Activated CD8-positive, alpha-beta T cell treated with anti-CD3 and anti-CD28 coated beads, Interleukin-2, amount 10 ng/mL, durations not matched to agents 7 days and 5 days (primary cell): ENCODE measurements at places on chromosomes 7 and 10.
A peak's percentile ranks its signal among the peaks of the same experiment; 100 is the strongest.

DNA sequence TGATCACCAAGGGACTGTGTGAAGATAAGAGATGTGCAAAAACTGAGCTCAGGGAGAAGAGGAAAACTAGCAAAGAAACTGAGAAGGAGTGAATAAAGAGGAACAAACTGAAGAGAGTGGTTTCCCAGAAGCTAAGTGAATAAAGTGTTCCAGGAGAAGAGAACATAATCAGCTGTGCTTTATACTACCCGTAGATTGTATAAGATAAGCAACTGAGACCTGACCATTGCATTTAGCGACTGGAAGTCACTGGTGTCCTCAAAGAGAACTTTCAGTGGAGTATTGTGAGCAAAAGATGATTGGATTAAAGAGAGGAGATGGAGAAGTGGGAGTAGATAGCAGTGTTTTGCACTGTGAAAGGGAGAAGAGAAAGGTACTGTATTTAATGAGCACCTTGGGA, 14.6 kb downstream of the PHTF2 start:
- DNase-seq, result no peak

- no peak for DNase-seq
Observed at GRCh38 chr10:103492655-103493261, 747 bp upstream of the NEURL1 start.

DNA sequence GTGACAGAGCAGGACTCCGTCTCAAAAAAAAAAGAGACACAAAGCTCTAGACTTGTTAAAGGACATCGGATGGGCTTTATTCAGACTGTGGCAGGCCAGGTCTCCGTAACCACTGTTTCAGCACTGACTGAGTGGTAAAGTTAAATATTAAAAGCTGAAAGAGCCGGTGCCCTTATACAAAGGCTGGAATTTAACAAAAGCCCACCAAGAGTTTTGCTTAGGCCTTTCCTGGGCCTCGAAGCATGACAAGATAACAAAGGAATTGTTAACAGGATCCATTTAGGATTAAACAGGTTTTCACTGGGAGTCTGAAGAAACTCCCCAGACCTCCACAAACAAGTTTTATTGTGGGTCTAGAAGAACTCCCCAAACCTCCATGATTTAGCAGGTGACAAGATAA, 727.8 kb downstream of the TYW1 start:
- DNase-seq, result no peak

DNA sequence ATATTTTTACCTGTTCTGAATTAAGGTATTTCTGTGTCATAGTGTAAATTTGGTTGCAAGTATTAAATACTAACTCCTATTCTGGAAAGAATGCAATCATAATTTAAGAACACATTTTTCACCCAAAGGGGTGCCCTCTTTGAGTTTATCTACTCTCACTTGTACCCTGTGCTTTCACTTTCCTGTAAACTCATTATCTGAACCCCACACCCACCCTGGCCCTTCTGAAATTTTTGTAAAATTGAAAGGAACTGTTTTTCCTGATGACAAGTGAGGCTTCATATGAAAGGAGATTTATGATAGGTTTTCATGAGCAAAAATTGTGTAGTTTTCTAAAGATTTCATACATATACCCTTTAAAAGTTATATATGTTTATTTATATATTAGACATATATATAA, 134.5 kb downstream of the WNT2 start:
- DNase-seq, result no peak

DNA sequence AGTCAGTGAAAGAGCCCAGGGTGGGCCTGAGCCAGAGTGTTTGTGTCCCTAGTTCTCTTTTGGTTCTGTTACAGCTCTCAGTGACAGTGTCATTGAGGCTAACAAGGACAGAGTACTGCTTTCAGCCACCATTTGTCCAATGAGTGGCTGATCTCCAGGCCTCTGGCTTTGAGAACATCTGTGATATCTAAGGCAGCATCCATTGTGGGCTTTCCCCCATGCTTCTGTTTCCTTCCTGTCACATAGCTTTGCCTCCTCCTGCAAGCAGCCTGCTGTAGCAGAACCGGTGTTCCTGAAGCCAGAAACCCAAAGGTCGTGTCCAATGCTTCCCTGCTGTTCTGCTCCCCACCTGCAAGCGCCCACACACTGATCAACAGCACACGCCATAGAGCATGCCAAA, 68.4 kb downstream of the IKZF1 start:
- DNase-seq, result peak; percentile 19

- no peak for DNase-seq
Observed at GRCh38 chr10:77987671-77988255, 41.6 kb downstream of the POLR3A start.

- no peak for DNase-seq
Observed at GRCh38 chr10:117574498-117575146, 32.1 kb downstream of the EMX2 start.

DNA sequence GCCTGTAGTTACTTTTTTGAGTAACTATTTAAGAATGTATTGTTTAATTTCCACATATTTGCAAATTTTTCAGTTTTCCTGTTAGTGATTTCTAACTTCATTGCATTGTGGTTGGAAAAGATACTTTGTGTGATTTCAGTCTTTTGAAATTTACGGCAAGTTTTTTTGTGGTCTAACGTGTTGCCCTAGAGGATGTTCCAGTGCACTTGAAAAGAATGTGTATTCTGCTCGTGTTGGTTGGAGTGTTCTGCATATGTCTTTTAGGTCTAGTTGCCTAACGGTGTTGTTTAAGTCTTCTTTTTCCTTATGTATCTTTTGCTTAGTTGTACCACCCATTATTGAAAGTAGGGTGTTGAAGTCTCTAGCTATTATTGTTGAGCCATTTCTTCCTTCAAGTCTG, 59.7 kb downstream of the LCOR start:
- no peak for DNase-seq

DNA sequence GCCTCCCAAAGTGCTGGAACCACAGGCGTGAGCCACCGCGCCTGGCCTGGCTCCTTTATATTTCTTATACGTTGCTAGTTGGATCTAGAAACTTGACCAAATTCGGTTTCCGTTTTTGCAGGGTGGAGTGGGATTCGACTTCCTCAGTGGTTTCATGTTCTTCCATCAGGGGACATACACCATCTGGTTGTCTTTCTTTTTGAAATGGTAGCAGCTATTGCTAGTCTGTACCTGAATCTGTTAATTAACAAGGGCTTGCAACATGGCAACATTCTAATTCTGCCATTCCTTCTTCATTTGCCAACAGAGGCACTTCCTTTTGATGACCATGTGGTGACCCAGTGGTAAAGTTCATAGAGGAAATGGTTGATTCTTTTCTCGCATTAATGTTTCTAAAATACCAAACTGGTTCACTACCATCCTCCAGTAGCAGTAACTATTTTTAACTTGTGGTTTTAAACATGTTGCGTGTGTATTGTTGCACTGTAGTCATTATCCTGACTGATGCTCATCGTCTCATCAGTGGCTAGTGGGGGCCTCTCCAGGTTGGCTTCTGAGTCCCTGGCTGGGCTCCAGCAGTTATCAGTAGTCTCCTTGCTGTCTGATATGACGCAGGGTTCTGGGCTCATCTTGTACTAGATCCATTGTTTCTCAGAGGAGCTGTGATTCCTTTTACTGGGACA, 159.2 kb downstream of the RGS10 start:
- no peak for DNase-seq

DNA sequence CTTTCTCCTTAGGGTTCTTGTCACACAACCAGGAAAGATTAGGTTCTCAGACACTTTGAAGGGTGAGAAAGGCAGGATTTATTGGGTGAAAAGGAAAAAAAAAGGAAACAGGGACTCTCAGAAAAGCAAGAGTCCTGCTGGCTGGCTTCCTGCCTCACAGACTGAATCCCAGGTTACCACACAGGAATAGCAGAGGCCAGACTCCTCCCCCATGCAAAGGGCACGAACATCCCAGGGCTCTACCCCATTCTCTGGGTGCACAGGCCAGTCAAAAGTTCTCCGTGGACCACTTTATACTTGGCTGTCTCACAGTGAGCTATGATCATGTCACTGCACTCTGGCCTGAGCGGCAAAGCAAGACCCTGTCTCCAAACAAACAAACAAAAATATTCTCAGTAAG, 42.6 kb downstream of the HOXA1 start:
- DNase-seq, result no peak

- no peak for DNase-seq
Observed at GRCh38 chr10:82452046-82452445, 577.1 kb downstream of the NRG3 start.

- no peak for DNase-seq
Observed at GRCh38 chr7:70512144-70512543, 619.8 kb upstream of the GALNT17 start.

DNA sequence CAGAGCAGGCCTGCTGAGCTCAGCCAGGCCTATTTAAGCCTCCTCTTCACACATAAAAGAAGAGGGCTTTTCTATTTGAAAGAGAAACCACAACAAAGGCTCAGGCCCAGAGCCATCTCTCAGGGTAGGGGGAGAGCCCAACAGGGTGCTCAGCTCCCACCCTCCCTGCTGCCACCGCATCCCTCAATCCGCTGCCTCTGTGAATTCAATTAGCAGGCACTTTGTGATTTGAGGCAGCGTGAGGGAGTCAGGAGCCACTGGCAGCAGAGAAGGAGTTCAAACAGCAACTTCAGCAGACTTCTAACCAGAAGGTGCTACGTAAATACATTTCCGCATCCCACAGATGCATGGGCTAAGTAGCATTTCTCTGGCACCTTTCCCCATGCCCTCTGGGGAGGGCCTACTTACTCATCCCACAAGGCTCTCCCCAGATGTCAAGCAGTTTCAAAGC, 45.2 kb downstream of the LRRC20 start:
- DNase-seq, result no peak

GRCh38 chr10:133355266-133355665, 2.6 kb downstream of the FUOM start:
- no peak for DNase-seq

GRCh38 chr7:74199551-74200355, 10.1 kb upstream of the LAT2 start:
- DNase-seq, result no peak

DNA sequence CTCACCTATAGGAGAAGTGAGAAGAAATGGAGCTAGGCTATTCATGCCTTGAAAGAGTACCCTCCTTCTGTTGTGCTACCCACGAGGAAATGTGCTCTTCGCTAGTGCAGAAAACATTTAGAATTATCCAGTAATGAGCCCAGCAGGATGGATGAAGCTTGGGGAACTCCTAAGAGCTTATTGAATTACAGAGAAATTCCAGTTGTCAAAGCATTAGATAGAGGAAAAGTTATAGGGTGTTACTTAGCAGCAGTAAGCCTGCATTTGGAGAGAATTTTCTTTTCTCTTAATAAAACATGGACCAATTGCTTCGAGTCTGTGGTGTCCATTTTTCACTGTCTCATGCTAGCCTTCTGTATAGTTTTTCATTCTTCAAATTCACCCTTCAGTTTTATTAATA, 5.0 kb downstream of the R3HCC1L start:
- no peak for DNase-seq

GRCh38 chr7:22664988-22665798, 61.8 kb upstream of the IL6 start:
- DNase-seq, result no peak

- DNase-seq, result no peak
Observed at GRCh38 chr7:64101126-64101942, 56.1 kb downstream of the ZNF727 start.

GRCh38 chr7:5497295-5498103, 73.9 kb upstream of the TNRC18 start:
- DNase-seq, result no peak

GRCh38 chr7:84629216-84629615, 434.6 kb upstream of the SEMA3A start:
- no peak for DNase-seq

DNA sequence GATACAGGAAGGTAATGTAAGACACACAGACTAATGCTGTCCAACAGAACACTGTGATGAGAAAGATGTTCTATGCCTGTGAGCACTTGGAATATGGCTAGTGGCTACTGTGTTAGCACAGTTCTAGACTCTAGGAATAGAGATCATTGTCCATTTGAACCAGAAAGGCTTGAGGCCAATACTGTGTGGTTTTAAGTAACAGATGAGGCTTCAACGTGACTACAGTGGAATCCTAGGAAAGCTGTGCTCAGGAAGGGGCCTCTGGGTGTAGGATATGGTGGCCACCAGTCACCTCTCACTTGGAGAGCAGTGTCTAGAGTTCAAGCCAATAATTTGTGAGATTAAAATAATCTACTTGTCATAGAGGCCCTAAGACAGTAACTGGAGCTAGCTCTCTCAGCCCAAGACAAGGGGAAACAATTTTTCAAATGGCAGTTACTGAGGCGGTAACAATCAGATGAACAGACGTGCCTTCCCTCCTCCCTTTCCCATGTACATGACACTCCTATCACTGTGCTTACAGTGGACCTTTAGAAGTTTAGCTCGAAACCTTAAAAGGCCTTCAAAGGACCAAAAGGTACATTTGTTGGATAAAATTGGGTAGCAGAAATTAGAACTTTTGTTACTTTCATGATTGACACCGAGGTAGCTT, 10.2 kb downstream of the ZDHHC16 start:
- no peak for DNase-seq

DNA sequence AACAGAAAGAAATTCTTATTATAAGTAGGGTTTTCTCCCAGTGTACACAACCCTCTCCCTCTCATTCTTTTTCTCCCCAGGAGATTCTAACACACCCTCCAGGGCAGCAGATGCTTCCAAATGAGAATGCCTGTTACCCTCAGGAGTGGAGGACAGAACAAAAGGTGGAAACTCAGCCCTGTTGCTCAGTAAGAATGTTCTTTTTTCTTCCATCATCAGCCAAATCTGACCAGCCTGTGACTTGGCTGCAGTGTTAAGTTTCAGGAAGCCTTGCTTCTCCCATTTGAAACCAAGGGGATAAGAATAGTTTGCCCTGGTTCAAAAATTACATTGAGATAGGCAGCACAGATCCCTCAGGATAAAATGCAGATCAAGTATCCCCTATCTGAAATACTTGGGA, 77.5 kb upstream of the EEPD1 start:
- DNase-seq, result no peak

DNA sequence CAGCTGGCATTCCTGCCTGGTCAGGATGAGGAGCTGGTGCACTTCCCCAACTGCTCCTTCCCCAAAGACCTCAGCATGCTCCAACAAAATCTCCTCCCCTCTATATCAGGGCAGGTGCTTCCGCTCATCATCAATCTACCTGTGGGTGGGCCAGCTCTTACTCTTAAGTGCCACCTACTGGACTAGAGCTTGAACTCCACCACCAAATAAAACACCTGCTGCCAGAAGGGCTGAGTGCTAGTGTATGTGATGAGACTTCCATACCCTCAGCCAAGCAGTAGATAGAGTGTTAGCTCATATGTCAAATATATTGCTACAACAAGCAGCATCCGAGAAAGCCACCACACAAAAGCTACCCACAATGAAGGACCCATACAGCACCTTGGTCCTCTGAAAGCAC, 264.3 kb downstream of the RNLS start:
- DNase-seq, result no peak

DNA sequence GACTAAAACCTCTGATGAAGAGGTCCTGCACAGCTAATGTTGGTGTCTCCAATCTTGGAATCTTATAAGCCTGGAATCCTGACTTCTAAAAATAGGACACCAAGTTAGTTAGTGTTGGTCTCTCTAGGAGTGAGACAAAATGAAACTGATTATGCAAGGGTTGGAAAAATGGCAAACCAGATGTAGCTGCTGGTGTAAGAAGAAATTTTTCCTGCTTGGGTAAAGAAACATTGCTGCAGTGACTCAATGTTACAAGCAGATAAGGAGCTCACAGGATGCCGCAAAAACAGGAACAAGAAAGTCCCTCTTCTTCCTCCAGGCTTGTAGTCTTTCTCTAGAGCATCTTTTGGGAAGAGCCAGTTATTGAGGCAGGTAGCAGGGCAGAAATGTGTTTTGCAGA, 449.0 kb downstream of the ETV1 start:
- no peak for DNase-seq

GRCh38 chr7:6476596-6477317, 29.0 kb upstream of the DAGLB start:
- no peak for DNase-seq
